ENCODE measurements at places on chromosomes 13 and 19.

- DNase-seq: no peak
These were observed 3.6 kb downstream of the DACH1 start for GRCh38 chr13:71863254-71863865.

DNA sequence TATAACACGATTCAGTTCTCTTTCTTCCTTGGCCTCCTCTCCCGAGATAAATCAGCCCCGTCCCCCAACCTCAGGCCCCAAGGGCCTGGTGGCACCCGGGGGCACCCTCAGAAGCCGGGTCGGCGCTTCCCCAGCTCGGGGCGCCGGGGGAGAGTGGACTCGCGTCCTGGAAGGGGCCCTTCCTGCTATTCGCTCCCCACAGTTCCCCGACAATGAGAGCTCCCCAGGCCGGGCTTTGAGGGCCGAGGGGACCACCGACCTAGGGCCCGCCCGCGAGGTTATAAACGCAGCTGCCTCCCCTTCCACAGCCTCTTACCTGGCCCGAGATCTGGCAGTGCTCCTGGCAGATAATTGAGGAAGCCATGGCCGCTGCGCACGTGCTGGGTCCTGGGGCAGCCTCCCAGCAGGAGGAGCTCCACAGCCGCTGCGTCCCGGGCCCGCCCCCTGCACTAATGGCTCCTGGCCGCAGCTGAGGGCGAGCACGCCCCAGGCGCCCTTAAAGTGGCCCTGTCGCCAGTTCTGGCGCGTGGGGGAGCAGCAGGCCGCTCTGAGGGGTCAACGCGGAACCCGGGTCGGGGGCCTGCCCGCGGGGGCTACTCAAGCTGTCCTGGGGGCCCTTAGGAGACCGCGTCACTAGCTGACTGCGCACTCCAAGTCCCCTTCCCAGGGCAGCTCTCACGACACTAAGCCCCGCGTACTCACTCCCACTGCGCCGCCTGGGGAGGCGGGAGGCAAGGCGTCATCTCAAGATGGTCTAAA is at the start of gene SOHLH2:
TSS of gene SOHLH2 (minus strand) at position 394 of the 759 bp plus-strand sequence. CDS start at position 364, 30 bp downstream.
- no peak for DNase-seq

GRCh38 chr13:102940143-102940542 is 94.3 kb downstream of the ERCC5 start:
- no peak for DNase-seq

- no peak for DNase-seq
These were observed 82.0 kb downstream of the KLF5 start for GRCh38 chr13:73140801-73141200.

DNA sequence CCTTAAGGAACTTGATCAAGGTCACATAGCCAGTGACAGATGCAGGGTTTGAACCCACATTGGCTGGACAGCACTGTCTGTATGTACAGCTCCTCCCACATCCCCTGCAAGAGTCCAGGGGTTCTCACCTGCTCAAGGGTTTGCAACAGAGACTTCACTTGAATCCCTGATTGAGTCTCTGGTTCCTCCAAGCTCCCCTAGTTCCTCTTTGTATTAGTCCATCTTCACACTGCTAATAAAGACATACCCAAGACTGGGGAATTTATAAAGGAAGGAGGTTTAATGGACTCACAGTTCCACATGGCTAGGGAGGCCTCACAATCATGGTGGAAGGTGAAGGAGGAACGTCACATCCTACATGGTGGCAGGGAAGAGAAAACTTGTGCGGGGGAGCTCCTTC is 72.8 kb upstream of the CLDN10 start:
- no peak for DNase-seq
